ENCODE measurements at places on chromosomes 11 and 22. TPM values are rescaled to one million over a fixed set of nuclear protein-coding genes. Genes with fewer than 3 reads are reported as not detected.

OR6A2 gene
- 1.3 TPM for total RNA-seq

SYCE3 gene
- not detected for total RNA-seq

MYBPC3 gene
- total RNA-seq = not detected

OR9I1 gene
- total RNA-seq = not detected

B4GALNT4 gene
- 76.1 TPM for total RNA-seq

GGT5 gene
- total RNA-seq = 0.21 TPM

CASP4 gene
- total RNA-seq = 54.5 TPM

SLC17A6 gene
- not detected for total RNA-seq

CRYBB3 gene
- not detected for total RNA-seq

SAA4 gene
- total RNA-seq = not detected

GRAP2 gene
- 0.69 TPM for total RNA-seq

SUSD2 gene
- 3.6 TPM for total RNA-seq

GLB1L2 gene
- total RNA-seq = 5.0 TPM

TENM4 gene
- total RNA-seq = 23.8 TPM

ZP1 gene
- 0.50 TPM for total RNA-seq

All from motor neuron (in vitro differentiated cells).